ENCODE measurements at places on chromosomes 12 and 14.

GRCh38 chr14:72752034-72752412, 141.9 kb downstream of the DPF3 start:
- DNase-seq, result no peak

DNA sequence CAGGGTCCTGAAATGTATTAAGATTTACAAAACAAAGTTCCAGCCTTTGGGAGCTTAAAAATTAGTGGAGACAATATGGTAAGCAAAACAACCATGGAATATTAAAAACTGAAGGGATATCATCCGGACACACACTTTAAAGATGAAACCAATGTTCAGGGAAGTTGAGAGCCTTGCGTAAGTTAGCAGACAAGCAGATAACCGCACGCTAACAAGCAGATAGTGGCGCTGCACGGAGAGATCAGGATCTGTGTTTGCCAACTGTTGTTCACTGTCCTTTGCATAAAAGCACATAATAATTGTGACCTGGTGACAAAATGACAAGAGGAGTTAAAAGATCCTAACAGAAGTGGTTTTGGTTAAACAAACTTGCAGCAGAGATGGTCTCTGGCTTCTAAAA, 14.3 kb upstream of the TMEM229B start:
- no peak for DNase-seq

DNA sequence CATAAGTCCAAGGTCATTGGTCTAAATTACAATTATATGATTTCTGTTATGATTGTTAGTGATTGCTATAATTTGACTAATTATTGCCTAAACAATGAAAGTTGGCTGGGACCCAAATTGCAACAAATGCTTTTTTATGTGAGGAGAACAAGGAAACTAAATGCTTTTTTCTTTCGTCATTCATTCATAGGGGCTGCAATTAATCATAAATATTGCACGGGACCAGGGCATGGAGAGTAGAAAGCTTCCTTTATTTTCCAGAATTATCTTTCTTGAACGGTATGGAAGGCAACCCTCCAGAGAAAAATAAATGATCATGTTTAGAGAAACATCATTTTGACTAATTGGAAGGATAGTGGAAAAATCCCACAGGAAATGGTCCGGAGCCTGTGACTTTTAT, 32.6 kb upstream of the ARHGAP5 start:
- DNase-seq, result no peak

DNA sequence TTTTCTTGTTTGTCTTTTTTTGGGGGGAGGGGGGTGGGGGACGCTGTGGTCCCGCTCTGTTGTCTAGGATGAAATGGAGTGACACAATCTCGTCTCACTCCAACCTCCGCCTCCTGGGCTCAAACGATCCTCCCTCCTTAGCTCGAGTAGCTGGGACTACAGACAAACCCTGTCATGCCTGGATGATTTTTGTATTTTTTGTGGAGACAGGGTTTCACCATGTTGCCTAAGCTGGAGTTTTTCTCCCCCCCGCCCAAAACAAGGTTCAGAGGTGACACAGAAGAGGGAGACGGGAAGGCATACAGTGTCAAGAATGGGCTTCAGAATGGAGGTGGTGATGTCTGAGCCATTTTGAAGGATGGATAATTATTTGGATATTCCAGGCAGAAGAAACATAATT, 116.9 kb upstream of the ATF1 start:
- DNase-seq, result no peak

DNA sequence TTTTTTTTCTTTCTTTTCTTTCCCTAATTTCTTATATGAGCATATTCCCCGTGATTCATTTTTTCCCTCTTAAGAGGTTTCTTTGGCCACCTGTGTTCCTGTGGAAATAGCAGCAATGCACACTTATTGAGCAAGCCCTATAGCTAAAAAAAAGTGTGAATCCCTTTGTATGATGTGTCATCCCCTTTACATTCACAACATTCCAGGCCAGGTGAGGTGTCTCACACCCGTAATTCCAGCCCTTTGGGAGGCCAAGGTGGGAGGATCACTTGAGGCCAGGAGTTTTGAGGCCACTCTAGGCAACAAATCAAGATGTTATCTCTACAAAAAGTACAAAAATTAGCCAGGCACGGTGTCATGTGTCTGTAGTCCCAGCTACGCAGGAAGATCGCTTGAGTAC, 700.4 kb upstream of the TBX3 start:
- DNase-seq, result no peak

DNA sequence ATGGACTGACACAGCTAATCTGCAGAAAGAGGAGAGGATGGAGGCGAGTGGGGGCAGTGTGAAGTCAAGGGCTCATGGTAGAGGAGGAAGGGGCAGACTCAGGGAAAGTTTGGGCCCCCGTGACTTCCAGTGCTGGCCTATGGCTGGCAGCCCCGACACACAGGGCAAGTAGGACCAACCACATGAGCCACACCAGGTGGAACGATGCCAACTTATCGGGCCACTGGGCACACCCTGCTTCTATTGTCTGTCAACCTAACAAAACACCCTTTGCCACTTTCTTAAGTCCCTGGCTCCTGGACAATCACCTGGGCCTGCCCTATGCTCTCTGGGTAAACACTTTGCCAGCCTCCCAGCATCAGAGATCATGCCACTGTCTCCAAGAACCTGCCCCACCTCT, 65.2 kb upstream of the PSMC1 start:
- DNase-seq, result no peak

GRCh38 chr12:104622928-104623327, 166.2 kb downstream of the CHST11 start:
- no peak for DNase-seq

DNA sequence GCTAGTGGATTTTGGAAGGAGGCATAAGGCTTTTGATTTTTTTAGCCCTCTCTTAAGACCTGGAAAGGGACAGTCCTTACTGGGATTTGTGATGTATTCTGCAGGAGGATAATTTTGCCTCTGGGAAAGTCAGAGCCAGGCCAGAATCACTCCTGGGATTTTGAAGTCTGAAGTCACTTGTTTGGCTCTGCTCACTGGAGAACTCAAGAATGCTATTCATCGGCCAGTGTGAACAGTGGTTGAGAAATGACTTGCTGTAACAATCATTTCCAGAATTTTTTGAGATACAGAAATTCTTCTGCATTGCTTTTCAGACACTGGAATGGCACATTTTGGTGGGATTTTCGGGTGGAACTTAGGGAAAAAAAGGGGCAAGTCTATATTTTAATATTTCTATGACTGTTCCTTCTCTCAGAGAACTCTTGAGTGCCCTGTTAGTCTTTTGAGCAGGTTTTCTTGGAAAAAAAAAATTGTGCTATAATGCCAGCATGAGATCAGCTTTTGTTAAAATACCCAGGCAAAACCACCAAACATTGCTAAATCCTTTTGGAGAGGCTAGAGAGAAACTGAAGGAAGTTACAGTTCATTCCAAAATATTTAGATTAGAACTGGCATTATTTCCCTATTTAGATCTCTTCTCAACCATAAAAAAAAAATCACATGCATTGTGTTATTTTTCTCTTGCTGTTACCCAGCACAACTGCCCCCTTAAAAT, 26.1 kb upstream of the BHLHE41 start:
- DNase-seq, result no peak

DNA sequence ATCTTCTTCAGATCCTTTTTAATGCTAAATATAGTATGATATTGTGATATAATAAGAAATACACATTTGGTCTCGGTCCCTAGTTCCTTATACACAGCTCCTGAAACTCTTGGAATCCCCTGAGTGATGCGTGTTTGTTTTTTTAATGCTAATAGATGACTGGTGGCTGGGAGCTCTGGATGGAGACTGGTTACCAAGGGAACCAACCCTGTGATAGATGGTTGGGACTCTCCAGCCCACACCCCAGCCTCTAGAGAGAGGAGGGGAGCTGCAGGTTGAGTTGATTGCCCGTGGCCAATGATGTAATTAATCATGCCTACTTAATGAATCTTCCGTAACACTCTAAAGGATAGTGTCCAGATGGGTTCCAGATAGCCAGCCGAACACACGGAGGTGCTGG, 140.6 kb downstream of the FBXL14 start:
- DNase-seq, result no peak

- DNase-seq, result no peak
These were observed 528.2 kb downstream of the MED13L start for GRCh38 chr12:115749071-115749841.

GRCh38 chr14:20659813-20660395, 18.4 kb upstream of the OR6S1 start:
- DNase-seq, result no peak

GRCh38 chr14:39264558-39264957, 30.8 kb downstream of the MIA2 start:
- no peak for DNase-seq

DNA sequence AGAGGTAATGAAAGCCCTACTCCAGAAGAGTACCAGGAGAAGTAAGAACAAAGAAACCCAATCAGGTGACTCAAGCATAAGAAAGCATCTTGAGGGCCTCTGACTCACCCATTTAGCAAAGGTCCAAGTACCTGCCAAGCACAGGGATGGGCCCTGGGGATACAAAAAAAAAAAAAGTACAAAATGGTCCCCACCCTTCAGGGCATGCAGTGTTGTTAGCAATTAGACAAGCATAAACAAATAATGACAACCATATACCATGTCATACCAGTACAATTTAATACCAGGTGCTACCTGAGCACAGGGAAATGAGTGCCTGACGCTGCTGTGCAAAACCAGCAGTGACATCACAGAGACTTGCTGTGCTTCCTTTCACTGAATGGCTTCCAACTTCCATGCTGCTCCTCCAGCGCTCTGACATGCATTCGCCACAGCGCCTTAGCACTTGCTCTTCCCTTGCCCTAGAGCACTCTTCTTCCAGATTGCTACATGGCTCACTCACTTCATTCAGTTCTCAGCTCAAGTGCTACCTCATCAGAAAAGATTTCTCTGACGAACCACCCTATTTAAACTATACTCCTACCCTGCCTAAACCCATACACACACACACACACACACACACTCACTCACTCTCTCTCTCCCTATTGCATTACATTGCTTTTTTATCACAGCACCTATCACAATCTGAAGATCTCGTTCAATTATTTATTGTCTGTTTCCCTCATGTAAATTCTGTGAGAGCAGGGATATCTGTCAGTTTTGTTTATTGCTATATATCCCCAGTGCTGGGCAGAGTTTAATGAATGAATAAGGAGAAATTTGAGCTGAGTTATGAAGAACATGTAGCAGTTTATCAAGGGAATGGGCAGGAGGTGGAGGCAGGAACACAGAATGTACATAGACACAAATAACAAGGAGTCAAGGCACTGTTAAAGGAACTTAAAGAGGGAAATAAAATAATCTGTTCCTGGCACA, 12.9 kb upstream of the EPS8 start:
- DNase-seq, result no peak

GRCh38 chr14:104796687-104797081, 1.1 kb upstream of the AKT1 start:
- no peak for DNase-seq

DNA sequence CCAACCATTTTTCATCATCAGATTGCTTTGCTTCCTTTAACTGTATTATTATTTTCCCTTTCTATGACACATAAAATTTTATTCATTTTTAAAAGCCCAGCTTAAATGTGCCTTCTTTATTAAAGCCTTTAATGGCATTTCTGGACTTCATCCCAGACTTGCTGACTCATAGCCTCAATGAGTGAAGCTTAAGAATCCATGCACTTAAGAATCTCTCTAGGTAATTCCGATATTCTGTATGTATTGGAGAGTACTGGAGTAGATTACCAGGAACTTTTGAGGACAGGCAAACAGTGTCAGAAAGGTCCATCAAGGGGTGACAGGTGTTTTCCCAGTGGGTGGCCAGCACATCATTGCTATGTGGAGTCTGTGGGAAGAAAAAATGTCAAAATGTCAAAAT, 107.9 kb downstream of the PTPRQ start:
- DNase-seq, result no peak

DNA sequence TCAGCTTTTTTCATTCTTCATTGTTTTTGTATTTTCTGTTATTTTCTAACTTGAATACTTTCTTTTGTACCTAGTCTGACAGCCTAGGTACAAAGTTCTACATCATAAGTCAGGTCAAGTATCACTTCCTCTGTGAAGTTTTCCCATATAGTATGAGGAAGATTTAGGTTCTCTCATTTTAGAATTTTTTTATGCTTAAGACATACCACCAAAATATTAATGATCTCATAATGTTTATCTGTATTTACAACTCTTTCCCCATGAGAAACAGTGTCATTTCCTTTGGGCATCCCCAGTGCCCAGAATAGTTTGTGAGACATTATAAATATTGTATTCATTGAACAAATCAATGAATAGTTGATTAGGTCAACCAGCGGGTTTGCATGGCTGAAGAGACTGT, 3.1 kb upstream of the ATF7IP start:
- no peak for DNase-seq
